Cortex of kidney (tissue), 1 donor: ENCODE measurements at places on chromosomes 4 and X.

GRCh38 chrX:51456246-51456645 lies 40.1 kb downstream of the NUDT11 start:
- no peak for DNase-seq

DNA sequence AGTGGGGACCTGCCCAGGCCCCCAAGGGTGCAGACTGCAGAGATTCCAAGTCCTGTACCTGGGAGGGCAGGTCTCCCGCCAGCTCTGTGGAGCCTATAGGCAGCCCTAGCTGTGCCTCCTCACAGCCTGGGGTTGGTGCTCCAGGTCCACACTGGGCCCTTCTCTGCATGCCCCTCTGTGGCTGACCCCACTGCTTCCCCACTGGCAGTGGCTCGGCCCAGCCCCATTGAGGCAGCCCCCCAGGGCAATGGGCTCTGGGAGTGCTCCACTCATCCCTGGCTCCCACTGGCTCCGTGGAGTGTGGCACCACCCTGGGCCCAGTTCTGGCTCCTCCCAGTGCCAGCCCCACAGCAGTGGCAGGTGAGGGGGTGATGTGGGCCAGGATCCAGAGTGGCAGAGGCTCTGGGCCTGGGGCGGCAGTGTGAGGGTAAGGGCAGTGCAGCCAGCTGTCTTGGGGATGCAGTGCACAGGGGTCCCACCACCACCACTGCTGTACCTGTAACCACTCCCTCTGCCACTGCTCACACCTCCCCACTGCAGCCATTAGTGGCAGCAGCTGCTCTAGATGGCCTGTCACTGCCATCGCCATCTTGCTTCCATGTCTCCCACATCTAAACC lies 312.2 kb downstream of the GPM6A start:
- no peak for DNase-seq

- no peak for DNase-seq
Measured at GRCh38 chr4:173360587-173361221, 10.1 kb upstream of the SAP30 start.

- no peak for DNase-seq
Measured at GRCh38 chrX:84475596-84475995, 26.7 kb downstream of the HDX start.

GRCh38 chr4:150323406-150324325 lies 245.4 kb downstream of the DCLK2 start:
- DNase-seq: peak; percentile 2

DNA sequence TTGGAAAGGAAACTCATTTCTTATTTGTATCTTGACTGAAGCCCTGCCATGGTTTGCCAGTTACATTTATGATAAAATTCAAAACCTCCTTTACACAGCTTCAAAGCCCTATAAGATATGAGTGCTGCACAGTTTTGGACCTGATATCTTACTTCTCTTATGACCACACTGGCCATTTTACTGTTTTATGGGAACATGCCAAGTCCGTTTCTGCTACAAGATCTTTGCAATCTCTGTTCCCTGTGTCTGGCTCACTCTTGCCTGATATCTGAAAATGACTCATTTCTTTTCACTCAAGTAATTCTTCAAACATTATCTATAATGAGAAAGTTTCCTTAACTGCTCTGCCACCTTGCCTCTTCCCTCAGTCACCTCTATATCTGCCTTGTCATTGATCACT lies 247.3 kb downstream of the SPOCK3 start:
- DNase-seq: no peak

DNA sequence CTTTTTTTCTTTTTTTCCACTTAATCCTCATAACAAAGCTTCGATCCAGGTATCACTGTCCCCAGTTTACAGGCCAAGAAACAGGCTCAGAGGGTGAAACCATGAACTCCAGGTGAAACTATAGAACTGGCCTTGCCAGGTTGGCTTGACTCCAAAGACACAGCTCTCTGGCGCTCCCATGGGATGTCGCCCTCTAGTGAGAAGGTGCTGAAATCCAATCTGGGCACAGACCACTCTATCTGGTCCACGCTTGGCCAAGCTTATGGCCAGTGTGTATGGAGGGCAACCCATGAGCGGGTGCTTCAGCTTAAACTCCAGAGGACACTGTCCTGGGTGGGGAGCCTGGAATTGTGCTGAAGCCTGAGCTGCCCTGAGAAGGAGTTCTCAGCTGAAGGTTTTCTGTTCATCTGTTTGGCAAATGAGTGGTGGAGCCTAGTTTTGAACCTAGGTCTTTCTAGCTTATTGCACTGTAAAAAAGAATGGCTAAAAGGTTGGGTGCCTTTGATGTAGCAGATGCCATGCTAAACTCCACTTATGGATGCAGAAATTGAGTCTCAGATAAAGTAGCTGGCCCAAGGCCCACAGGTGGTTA lies 70.5 kb downstream of the SEL1L3 start:
- DNase-seq: no peak

DNA sequence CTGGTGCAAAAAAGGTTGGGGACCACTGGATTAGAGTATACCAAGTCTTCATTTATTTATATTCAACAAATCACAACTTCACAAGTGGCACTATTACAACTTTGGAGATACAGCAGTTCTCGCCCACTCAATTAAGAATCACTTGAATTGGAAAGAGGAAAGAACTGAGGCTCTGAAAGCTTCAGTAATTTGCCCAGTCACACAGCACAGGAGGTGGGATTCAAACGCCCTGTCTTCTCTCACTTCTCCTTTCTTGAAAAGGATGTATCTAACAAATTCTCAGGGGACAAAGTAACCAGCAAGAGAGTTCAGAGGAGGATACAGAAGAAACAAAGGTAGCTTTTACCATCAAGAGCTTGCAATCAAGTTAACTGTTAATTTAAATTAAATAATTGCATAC lies 12.4 kb downstream of the SMIM14 start:
- DNase-seq: no peak

GRCh38 chrX:14896273-14896672 lies 23.1 kb downstream of the MOSPD2 start:
- DNase-seq: no peak
